ENCODE measurements at places on chromosomes 13 and 19.
A peak's percentile ranks its signal among the peaks of the same experiment; 100 is the strongest.

DNA sequence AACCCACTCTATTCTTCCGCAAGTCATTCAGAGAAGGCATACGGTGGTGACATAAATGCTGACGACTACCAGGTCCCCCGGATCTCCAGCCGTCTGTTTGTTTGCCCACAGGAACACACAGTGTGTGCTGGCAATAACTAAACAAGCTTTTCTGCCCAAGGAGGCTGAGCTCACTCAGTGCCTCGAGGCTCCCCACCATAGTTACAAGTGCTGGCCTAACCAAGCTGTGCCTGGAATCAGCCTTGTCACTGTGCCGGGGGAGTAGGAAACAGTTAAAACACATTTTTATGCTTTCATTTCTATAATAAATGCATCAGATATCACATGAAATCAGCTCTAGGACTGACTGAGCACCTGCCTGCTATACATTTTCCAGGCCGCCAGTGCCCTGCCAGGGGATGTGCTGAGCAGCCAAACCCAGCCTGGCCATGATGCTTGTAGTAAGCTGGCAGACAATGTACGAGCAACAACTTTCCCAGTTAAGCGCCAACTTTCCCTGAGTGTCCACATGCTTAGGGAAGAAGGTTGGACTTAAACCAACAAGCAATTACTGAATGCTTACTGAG, 28.1 kb downstream of the BRD4 start:
- no peak for DNase-seq

DNA sequence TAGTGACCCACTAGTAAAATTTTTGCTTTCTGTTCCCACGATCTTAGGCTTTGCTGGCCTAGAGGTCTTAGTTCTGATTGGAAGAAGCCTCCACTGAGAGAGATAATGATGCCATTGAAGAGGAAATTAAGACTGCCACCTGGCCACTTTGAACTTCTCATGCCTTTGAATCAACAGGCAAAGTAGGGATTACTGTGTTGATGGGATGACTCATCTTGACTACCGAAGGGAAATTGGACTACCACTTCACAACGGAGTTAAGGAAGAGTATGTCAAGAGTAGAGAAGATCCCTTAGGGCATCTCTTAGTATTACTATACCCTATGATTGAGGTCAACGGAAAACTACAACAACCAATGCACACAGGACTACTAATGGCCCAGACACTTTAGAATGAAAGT, 12.7 kb upstream of the FREM2 start:
- DNase-seq, result no peak

- DNase-seq, result no peak
These were observed 11.6 kb upstream of the NAA16 start for GRCh38 chr13:41299316-41300094.

DNA sequence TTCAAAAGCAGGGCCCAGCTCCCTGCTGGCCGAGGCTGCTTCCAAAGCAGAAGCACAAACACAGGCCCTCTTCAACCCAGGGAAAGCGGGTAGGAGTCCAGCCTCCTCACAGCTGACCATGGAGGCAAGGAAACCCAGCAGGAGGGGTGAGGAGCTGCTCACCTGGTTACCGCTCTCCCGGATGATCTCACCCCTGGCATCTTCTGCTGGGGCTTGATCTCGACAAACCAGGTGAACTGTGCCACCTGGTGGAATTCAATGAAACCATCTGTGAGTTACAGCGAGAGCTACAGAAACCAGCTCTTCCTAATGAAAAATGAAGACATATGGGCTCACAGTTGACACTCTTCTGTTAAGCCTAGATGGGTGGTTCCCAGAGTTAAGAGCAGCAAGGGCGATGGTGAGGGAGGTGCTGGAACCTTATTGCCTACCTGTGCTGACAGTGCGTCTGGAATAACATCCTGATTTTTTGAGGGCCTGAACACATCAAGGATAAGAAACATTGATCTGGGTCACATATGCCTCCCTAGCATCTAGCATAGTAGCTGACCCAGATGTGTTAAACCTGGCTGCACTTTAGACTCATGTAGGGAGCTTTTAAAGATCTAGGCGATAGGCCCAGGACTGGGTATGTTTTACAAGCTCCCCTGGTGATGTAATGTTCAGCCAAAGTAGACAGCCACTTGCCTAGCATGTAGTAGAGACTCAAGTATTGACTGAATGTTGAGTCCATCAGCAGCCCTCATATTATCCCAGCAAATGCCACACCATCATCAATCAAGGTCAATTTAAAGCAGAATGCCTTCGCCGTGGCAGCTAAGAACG, 6.1 kb downstream of the DHRS12 start:
- DNase-seq, result peak; percentile 80

GRCh38 chr19:8567522-8568172, 9.6 kb downstream of the MYO1F start:
- no peak for DNase-seq

GRCh38 chr19:15180451-15181390, 20.1 kb downstream of the NOTCH3 start:
- DNase-seq, result peak; percentile 27

DNA sequence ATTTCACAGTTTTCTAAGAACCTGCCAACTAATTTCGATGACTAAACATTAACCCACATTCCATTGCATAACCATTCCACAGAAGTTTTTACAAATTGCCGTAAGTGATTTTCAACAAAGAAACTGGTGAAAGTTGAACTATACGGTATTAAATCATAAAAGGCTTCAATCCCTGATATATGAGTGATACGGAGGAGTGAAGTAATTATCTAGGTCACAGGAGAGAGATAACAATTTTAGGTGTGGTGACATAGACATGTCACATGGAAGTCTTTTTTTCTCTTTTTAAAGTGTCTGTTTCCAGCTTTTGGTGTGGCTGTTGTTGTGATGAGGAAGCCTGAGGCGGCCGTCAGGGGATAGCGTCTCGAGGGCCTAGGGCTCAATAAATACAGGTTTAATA, 29.4 kb downstream of the TBC1D4 start:
- no peak for DNase-seq

- no peak for DNase-seq
These were observed 15.9 kb upstream of the PAK4 start for GRCh38 chr19:39109641-39110040.

DNA sequence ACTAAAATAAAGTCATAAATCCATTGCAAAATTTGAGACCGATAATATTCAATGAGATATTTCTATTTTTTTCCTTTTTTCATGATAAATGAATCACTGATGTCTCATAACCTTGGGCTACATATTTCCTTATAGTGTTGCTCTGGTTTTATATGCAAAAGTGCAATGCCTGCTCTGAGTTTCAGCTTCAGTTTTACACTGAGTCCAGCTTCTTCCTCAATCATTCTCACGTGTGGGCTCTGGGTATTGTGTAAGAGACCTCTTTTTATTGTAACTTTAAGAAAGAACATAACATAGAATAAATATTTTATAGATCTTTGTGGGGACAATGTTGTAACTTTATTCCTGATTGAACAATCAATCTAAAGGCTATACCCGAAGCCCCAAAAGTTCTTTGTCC, 280.2 kb upstream of the EDNRB start:
- no peak for DNase-seq

GRCh38 chr13:26062853-26063444, 11.1 kb upstream of the SHISA2 start:
- no peak for DNase-seq

- no peak for DNase-seq
These were observed 191.0 kb upstream of the ZNF507 start for GRCh38 chr19:32154418-32154817.

Measured in D341Med (cell line).